RPMI7951 (cell line): ENCODE measurements at places on chromosomes 2 and 18. TPM values are rescaled to one million over a fixed set of nuclear protein-coding genes. Genes with fewer than 3 reads are reported as not detected.

Gene SERTAD2
- total RNA-seq = 4.9 and 5.0 TPM in 2 replicates

DNA sequence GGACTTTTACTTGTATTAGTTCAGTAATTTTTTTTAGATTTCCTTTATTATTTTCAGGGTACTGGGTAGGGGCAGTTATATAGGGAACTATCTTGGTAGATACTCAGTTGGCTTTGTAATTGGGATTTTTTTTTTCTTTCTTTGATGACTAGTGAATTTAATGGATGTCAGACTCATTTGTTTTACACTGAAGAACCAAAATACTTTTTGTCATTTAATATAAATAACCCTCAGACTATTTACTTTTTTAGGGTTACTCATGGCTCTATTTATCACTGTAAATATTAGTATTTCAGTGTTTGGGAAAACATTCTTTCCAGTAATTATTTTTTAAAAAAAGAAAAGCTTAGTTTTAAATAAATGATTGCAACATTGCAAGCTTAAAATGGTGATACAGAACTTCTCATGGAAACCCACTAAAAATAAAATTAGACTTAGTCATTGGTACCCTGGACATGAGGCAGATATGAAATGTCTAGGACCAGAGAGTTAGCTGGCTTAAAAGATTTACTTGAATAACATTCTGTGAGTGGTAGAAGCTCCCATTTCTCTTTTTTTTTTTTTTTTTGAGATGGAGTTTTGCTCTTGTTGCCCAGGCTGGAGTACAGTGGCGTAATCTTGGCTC lies 74.4 kb upstream of the CYP20A1 start:
- DNase-seq = no peak

- peak; percentile 44 for DNase-seq
Observed at GRCh38 chr18:45713239-45713638, 10.7 kb upstream of the SLC14A1 start.

- peak; percentile 60 for DNase-seq
Observed at GRCh38 chr18:61972389-61973264, 79.8 kb upstream of the RNF152 start.

Gene KCNG2
- total RNA-seq = not detected in 2 replicates

- DNase-seq = no peak
Observed at GRCh38 chr2:13135856-13136255, 419.1 kb downstream of the TRIB2 start.

Gene NCKAP5
- total RNA-seq = 0.49 and 1.1 TPM in 2 replicates

Gene PLEKHH2
- 0.59 and 0.72 TPM in 2 replicates for total RNA-seq

Gene TRIM43B
- not detected in 2 replicates for total RNA-seq

GRCh38 chr2:24304098-24304497 lies 56.2 kb downstream of the ITSN2 start:
- DNase-seq = no peak

DNA sequence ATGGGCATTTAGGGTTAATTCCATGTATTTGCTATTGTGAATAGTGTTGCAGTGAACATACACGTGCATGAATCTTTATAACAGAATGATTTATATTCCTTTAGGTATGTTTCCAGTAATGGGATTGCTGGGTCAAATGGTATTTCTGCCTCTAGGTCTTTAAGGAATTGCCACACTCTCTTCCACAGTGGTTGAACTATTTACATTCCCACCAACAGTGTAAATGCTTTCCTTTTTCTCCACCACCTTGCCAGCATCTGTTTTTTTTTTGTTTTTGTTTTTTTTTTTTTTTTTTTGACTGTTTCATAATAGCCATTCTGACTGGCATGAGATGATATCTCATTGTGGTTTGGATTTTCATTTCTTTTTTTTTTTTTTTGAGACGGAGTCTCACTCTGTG lies 62.4 kb downstream of the GTF3C3 start:
- no peak for DNase-seq

Gene SLC35F5
- total RNA-seq = 89.0 and 130 TPM in 2 replicates

DNA sequence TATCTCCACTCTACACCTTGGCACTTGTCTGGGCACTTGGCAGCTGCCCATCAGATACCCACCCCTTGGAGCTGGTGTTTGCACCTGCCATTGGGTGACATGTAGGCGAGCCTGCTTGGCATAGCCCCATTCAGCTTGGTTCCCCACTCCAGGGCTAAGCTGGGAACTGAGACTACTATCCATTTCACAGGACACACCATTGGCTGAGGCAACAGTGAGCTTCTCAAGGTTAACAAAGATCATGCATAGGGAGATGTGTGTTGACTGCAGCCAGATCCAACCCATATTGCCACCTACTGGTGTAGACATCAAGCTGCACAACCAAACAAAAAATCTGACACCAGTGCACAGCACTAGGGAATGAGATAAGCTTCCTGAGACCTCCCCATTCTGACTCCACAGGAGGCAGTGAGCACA lies 1389.8 kb upstream of the TMEFF2 start:
- peak; percentile 35 for DNase-seq

- DNase-seq = no peak
Observed at GRCh38 chr2:5705490-5705889, 13.3 kb downstream of the SOX11 start.

- DNase-seq = no peak
Observed at GRCh38 chr18:32261003-32261402, 71.2 kb downstream of the MEP1B start.

GRCh38 chr2:110789706-110790105 lies 57.3 kb downstream of the ACOXL start:
- DNase-seq = no peak

DNA sequence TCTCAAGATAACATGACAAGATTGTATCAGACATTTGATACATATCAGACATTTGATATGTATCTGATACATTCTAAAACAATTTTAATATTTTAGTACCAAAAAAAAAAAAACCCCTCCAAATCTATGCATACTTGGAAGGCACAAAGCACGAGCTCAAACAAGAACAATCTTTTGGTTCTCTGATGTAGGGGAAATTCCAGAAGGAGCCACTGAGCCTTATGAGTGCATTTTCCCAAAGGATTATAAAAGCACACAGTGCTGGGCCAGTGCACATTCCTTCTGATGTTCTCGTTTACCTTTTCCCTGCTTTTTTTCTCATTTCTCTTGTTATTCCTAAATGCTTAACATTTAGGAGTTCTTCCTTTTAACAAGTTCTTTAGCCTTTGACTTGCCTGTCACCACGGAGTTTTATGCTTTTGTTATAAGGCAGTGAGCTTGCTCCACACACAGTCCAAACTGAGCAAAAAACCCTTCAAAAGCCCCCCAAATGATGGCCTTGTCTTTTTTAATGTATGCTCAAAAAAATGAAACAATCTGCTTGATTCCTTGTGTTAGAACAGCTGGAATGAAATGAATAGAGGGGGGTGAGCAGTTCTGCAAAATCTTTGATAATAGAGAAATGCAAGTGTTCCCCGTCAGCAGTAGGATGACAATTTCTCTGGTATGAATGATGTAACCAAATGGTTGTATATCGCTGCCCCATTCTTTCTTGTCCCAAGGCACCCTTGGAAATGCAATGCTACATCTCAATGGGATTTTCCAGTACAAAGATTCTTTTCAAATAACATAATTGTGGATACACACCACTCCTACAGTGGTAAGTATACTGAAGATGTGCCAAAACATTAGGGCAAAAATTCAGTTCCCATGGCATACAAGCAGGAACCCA lies 597.2 kb upstream of the ZEB2 start:
- DNase-seq = no peak

GRCh38 chr2:157875641-157876065 lies 477 bp downstream of the ACVR1 start:
- no peak for DNase-seq

- DNase-seq = no peak
Observed at GRCh38 chr18:24262087-24262486, 123.2 kb downstream of the CABYR start.

DNA sequence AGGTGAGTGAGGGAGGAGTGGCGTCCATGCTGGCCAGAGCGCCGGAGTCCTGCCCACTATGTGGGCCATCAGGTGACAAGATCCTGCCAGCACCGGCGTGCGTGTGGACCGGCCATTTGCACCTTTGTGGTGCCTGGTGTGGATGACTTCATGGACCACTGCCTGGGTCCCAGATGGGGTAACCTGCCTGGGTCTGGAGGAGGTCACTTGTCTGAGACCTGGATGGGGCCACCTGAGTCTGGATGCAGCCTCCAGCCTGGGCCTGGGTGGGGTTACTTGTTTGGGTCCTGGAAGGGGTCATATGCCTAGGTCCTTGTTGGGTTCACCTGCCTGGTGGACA lies 299.6 kb downstream of the NDUFA10 start:
- DNase-seq = no peak

DNA sequence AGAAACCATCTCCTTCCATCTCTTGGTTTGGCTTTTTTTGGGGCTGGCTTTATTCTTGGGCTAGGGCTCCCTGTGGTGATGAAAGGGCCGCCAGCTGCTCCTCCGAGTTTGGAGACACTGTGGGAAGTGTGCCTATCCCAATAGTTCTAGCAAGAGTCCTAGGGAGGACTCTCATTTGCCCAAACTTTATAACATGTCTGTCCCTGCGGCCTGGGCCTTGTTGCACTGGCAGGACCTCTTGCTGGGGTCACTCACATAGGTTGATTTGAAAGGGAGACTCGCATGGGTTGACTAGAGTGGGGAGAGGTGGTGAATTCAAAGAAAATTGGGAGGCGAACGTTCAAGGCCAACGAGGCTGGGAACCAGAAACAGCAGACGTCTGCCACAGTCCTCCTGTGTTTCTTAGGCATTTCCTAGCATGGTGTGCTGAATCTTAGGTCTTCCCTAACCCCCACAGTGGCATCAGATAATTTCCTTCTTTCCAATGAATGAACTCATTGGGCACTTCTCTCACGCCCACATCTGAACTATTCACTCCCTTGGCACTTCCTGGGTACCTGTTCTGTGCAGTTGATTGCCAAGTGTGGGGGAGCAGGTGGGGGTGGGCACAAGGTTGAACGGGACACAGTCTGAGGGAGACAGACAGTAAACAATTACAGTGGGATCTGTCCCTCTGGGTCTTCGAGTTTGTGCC lies 26.8 kb downstream of the NIFK start:
- no peak for DNase-seq

- peak; percentile 20 for DNase-seq
Observed at GRCh38 chr18:13681701-13682100, 44.7 kb downstream of the FAM210A start.

Gene SP140L
- 9.0 and 15.1 TPM in 2 replicates for total RNA-seq

Gene BOLA3
- total RNA-seq = 195 and 214 TPM in 2 replicates
